ENCODE measurements at places on chromosomes 16 and 17. TPM values are rescaled to one million over a fixed set of nuclear protein-coding genes. Genes with fewer than 3 reads are reported as not detected.

Gene MYH2
- total RNA-seq: not detected

Gene ACTG1
- total RNA-seq: 4,236 TPM

Gene KRTAP3-1
- total RNA-seq: not detected

Gene UBE2G1
- 61.4 TPM for total RNA-seq

Gene NLE1
- total RNA-seq: 10.7 TPM

Gene ABI3
- not detected for total RNA-seq

Gene ZNF23
- 7.6 TPM for total RNA-seq

Gene ULK2
- 33.3 TPM for total RNA-seq

Gene PPM1E
- 1.7 TPM for total RNA-seq

Gene ST6GALNAC2
- total RNA-seq: 1.9 TPM

Gene NT5C3B
- 58.9 TPM for total RNA-seq

Gene IRX6
- 0.63 TPM for total RNA-seq

Gene CES3
- total RNA-seq: 0.24 TPM

Gene SLC52A1
- not detected for total RNA-seq

Gene KRT40
- not detected for total RNA-seq

Gene MKS1
- total RNA-seq: 21.5 TPM

Gene FN3K
- total RNA-seq: 25.2 TPM

Gene TP53TG3C
- not detected for total RNA-seq

Gene CAMKK1
- 1.8 TPM for total RNA-seq

Gene TGFB1I1
- 112 TPM for total RNA-seq

Gene ICAM2
- not detected for total RNA-seq

Gene MYH4
- total RNA-seq: not detected

Gene MINK1
- total RNA-seq: 93.3 TPM

Gene KLHL10
- total RNA-seq: not detected

Gene NUFIP2
- 46.8 TPM for total RNA-seq

Gene TMED6
- 0.94 TPM for total RNA-seq

Gene OR1A1
- total RNA-seq: not detected

Gene TPSG1
- not detected for total RNA-seq

Gene SHISA6
- total RNA-seq: 0.05 TPM

Gene IRX3
- total RNA-seq: 0.91 TPM

Gene PLD6
- total RNA-seq: 0.81 TPM

Gene SDR42E1
- not detected for total RNA-seq

Gene MSLN
- 0.19 TPM for total RNA-seq

Gene PLEKHH3
- total RNA-seq: 26.7 TPM

Measured in osteocyte (in vitro differentiated cells).